Aortic smooth muscle cell (primary cell): ENCODE measurements at places on chromosomes 5 and 9. TPM values are rescaled to one million over a fixed set of nuclear protein-coding genes. Genes with fewer than 3 reads are reported as not detected.

Gene BICD2
- 48.4 and 58.1 TPM in 2 replicates for total RNA-seq

Gene ADAM19
- total RNA-seq: 6.5 and 6.8 TPM in 2 replicates

Gene MAMDC2
- total RNA-seq: 2.5 and 2.6 TPM in 2 replicates

Gene ZNF462
- 5.2 and 8.1 TPM in 2 replicates for total RNA-seq

Gene AQP7
- total RNA-seq: 0.40 and 1.8 TPM in 2 replicates

Gene PDZD2
- 0.19 and 1.1 TPM in 2 replicates for total RNA-seq

Gene WDR38
- not detected in 2 replicates for total RNA-seq
